GM23248 (cell line): ENCODE measurements at places on chromosomes 3 and 15.

DNA sequence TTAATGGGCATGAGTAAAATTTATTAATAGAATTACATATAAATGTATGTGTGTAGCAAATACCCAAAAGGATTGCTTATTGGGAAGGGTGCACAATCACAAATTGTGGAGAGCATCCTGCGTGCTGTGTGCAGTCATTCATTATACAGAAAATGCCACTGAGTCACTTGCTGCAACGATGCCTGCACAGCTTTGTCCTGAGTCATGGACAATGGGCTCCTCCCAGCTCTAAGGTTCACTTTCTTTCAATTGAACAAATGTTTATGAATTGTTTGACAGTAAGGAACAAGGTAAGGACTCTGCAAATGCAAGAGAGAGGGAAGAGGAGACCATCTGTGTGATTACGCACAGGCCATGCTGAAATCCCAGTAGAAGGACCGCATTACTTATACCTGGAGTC, 18.7 kb downstream of the CFAP161 start:
- peak; percentile 80 for DNase-seq

- DNase-seq, result no peak
These were observed 74.0 kb upstream of the RARB start for GRCh38 chr3:25354071-25354470.

GRCh38 chr15:99174567-99175395, 69.9 kb downstream of the SYNM start:
- DNase-seq, result no peak

DNA sequence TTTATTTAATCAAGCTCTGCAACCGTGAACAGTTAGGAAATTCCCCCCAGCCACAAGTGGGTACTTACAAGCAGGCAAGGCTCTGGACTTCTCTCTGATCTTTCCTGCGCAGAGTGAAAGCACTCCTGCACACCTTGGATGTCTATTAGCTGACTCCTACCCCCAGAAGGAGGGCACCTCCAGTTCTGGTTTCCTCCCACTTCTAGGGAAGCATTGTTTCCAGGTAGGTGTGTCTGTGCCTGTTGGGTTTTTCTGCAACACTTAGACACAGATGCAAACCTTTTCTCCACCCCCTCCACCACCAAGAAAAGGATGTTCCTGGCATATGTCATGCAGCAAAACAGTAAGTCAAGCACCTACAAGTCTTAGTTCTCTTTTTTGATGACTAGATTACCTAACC, at the start of gene ZBED2:
Gene ZBED2, minus strand, starts transcription at position 115 of the 400 bp plus-strand sequence. CDS start 1,145 bp downstream, outside the sequence.
- DNase-seq, result no peak

GRCh38 chr3:115332998-115333397, 185.9 kb upstream of the ZBTB20 start:
- no peak for DNase-seq

GRCh38 chr3:13700362-13700761, 151.4 kb downstream of the FBLN2 start:
- DNase-seq, result no peak

DNA sequence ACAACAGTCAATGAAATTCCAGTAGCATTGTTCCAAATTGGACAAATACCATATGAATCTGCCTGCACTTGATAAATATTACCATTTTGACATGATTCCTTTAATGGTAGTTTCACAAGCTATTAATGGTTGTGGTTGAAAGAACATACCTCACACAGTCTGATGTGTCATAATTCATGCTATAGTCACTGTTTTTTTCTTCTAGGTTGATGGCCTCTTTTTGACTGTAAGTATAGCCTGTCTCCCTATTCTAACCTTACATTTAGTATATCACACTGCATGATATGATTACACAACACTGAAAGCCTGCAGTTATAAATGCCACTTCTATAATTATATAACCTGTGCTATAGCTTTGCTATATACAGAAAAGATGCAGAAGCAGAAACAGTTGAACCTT, 834.1 kb downstream of the NSUN3 start:
- DNase-seq, result no peak

DNA sequence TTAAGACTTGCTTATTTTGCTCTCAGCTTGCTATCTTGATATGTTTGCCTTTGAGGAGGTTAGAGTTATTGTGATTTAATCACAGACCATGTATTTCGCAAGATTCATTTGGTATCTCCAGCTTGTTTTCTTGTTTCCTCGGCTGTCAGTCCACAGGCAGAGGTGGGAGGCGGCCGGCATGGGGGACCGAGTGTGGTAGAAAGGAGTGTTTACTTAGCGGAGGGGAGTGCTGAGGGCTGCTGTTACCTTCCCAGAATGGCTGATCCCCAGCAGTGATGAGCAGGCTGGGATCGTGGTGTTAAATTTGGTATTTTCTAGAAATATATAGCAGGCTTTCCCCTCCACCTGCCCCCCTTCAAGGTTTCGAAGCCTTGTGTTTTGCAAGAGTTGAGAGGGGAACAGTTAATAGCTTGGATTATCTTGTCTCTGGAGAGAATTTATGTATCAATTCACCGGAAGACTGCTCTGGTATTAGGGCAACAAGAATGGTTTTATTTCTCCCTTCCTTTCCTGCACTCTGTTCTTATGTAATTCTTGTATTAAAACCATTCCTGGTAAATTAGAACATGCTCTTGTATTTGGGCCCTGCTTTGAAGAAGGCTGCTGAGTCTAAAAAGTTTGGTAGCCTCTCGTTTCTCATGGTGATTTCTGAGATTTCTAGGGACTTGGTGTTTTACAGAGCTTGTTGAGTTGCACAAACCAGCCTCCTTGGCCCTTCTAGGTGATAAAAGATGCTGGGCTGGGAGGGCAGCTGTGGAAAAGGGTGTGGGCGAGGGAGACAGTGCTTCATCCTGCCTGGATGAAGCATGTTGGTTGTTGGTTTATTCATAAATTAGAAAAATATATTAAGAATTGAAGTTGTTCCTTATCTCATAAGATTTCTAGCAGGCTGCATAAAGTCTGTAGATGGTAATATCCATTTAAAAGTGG, 151.4 kb downstream of the IGF1R start:
- DNase-seq, result peak; percentile 32

DNA sequence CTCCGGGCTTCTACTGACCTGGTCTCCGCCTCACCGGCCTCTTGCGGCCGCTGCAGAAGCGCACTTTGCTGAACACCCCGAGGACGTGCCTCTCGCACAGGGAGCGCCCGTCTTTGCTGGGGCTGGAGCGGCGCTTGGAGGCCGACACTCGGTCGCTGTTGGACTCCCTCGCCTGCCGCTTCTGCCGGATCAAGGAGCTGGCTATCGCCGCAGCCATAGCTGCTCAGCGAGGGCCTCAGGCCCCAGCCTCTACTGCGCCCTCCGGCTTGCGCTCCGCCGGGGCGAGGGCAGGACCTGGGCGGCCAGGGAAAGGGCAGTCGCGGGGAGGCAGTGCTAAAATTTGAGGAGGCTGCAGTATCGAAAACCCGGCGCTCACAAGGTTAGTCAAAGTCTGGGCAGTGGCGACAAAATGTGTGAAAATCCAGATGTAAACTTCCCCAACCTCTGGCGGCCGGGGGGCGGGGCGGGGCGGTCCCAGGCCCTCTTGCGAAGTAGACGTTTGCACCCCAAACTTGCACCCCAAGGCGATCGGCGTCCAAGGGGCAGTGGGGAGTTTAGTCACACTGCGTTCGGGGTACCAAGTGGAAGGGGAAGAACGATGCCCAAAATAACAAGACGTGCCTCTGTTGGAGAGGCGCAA, 319.2 kb downstream of the FGF12 start:
- peak; percentile 8 for DNase-seq
